ENCODE measurements at places on chromosomes 7 and 10.

- no peak for DNase-seq
Observed at GRCh38 chr7:51446356-51446755, 129.7 kb upstream of the COBL start.

GRCh38 chr10:86252556-86252955, 114.0 kb downstream of the GRID1 start:
- no peak for DNase-seq

- no peak for DNase-seq
Observed at GRCh38 chr10:131748831-131749766, 151.7 kb upstream of the PPP2R2D start.

GRCh38 chr7:24769014-24769830, 12.0 kb upstream of the GSDME start:
- DNase-seq = no peak

GRCh38 chr7:69640925-69641594, 42.8 kb downstream of the AUTS2 start:
- no peak for DNase-seq

All from central memory CD4-positive, alpha-beta T cell (primary cell).